ENCODE measurements at places on chromosomes 4 and X. TPM values are rescaled to one million over a fixed set of nuclear protein-coding genes. Genes with fewer than 3 reads are reported as not detected.
A peak's percentile ranks its signal among the peaks of the same experiment; 100 is the strongest.

PNMA6F gene
- total RNA-seq: not detected

H2BW2 gene
- not detected for total RNA-seq

GRCh38 chr4:173524218-173525117 lies 5.6 kb downstream of the HAND2 start:
- H3K27ac ChIP-seq: peak overlapping the region; percentile 62
- peak; percentile 59 for DNase-seq
- peaks cover 85% of the 10 kb centered on the region for H3K27me3 ChIP-seq
- H3K4me1 ChIP-seq: peaks cover 13% of the 10 kb centered on the region
- peak overlapping the region; percentile 55 for H3K4me3 ChIP-seq

DNA sequence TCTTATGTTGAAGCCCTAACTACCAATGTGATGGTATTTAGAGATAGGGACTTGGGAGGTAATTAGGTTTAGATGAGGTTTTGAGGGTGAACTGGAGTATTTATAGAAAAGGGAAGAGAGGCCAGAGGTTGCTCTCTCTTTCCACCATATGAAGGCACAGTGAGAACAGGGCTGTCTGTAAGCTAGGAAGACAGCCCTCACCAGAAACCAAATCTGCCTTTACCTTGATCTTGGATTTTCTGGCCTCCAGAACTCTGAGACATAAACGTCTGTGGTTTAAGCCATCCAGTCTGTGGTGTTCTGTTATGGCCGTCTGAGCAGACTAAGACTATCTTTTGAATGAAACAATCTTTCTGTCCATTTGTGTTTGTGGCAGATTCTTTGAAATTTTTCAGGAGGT lies 223.7 kb downstream of the PDHA2 start:
- H3K27me3 ChIP-seq: no peaks in the 10 kb centered on the region
- no peak for DNase-seq
- H3K4me3 ChIP-seq: no peak overlapping the region
- no peaks in the 10 kb centered on the region for H3K36me3 ChIP-seq
- no peaks in the 10 kb centered on the region for H3K4me1 ChIP-seq
- no peak overlapping the region for H3K27ac ChIP-seq

DNA sequence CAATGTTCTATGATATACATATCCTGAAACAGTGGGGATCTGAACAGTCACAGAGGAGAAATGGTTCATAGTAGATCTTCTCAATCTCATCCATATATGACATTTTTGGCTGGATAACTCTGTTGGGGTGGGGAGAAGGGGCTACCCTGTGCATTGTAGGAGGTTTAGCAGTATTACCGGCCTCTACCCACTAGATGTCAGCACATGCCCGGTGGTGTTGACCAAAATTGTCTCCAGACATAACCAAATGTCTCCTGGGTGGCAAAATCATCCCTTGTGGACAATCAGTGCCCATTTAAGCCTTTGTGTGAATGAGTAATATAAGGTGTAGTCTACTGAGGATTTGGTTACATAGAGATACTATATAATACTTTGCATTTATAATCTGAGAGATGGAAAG lies 89.9 kb downstream of the PLS3 start:
- no peak overlapping the region for H3K4me3 ChIP-seq
- no peak overlapping the region for H3K27ac ChIP-seq
- H3K27me3 ChIP-seq: no peaks in the 10 kb centered on the region
- no peaks in the 10 kb centered on the region for H3K4me1 ChIP-seq
- H3K36me3 ChIP-seq: no peaks in the 10 kb centered on the region
- peak; percentile 49 for DNase-seq

DNA sequence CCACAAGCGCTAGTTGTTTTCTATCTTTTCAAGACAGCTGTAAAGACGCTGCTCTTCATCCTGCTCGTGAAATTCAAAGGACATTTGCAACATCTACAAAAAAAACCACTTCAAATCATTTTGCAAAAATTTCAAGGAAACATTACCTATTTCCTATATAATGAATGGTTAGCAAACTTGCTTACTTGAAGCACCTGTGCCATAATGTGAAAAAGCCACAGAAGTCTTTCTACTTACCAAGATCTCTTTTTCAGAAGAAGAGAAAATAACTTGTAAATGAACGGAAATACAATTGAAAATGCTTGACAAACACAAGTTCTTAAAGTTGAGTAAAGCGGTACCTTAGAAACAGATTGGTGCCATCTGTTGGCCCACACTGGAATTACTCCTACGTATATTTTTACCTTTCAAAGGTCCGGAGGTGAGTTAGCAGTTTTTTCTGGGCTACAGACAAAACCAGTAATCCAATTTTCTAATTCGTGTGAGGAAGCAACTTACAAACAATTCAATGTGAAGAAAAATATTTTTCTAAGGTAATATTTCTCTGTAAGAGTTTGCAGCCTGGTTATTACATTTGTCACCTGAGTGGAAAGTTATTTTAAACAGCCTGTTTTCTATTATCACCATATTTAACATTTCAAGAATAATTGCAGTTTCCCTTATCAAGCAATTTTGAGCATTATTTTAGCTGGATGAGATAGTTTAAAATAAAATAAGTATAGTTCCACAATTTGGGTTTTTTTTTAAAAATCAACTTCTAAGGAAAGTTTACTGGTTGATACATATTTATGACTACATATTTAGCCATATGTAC lies at the start of gene TLR6:
Gene TLR6 (minus strand): TSS at position 294 of the 814 bp plus-strand sequence. CDS start 27,344 bp downstream, outside the sequence.
- H3K4me3 ChIP-seq: peak within 1 kb of the TSS; percentile 80
- peak within 1 kb of the TSS; percentile 90 for H3K27ac ChIP-seq
- no peaks in the 10 kb centered on the region for H3K27me3 ChIP-seq
- H3K36me3 ChIP-seq: peaks cover 3% of the 10 kb centered on the region
- DNase-seq: peak; percentile 93
- peaks cover 39% of the 10 kb centered on the region for H3K4me1 ChIP-seq

DNA sequence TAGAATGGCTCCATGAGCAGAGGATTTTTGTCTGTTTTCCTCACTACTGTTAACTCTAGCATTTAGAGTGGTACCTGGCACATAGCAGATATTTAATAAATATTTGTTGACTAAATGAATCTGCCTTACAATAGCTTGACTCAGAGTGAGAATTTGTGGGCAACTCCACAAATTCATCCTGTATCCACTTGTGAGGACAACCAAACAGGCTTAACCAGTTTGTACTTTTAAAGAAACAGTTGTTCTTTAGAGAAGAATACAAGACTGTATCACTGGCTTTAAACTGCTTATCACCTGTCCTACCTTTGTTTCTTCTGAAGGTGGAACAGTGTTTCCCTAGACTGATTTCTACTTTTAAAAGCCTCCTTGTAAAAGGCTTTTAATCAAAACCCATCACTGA lies 141.3 kb upstream of the SH3RF1 start:
- peaks cover 3% of the 10 kb centered on the region for H3K36me3 ChIP-seq
- peaks cover 39% of the 10 kb centered on the region for H3K4me1 ChIP-seq
- no peak overlapping the region for H3K4me3 ChIP-seq
- no peak for DNase-seq

DNA sequence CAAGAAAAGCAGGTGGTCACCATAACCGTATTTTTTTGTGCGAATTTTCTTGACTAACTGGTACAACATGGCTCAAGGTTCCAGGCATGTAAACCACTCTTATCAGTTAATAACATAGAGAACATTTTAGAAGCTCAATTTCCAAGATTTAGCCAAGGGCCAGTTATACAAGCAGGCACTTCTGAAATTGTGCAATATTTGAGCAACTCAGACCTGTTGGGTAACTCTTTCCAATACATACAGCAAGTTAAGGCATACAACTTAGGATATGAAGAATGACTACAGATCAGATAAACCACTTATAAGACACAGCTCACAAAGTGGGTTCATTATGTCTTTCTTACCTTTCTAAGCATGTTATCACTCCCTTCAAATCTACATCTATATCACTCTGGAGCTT lies 43.9 kb downstream of the ZNF280C start:
- no peaks in the 10 kb centered on the region for H3K4me1 ChIP-seq
- no peaks in the 10 kb centered on the region for H3K27me3 ChIP-seq
- H3K36me3 ChIP-seq: peaks cover 8% of the 10 kb centered on the region
- no peak overlapping the region for H3K4me3 ChIP-seq
- no peak for DNase-seq

DNA sequence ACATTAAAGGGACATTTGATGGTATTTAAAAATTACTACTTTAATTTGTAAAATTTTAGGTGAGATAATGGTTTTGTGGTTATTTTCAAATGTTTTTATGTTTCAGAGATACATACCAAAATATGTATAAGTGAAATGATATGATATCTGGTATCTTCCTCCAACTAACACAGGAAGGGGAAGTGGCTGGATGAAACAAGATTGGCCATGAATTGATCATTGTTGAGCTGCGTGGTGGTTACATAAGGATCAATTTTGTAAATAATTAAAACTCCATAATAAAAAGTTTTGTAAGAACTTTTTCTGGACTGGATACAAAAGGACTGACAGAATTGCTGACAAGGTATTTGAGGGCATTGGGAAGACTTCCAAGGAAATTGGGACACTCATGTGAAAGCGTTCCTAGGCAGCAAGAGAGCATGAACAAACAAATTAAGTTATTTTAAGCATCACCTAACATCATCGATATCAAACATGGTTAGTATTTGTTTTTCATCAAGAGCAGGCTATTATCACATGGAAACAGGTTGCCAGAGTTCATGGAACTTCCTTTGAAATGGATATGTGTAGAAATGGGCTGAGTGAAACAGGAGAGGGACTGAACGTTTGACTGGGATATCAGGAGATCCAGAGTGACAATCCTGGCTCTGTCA lies 4.4 kb upstream of the PGM2 start:
- peaks cover 11% of the 10 kb centered on the region for H3K4me1 ChIP-seq
- peaks cover 1% of the 10 kb centered on the region for H3K27me3 ChIP-seq
- no peak overlapping the region for H3K27ac ChIP-seq
- no peaks in the 10 kb centered on the region for H3K36me3 ChIP-seq
- H3K4me3 ChIP-seq: no peak overlapping the region

GRCh38 chrX:101450961-101451360 lies 34.3 kb upstream of the ARMCX4 start:
- peaks cover 6% of the 10 kb centered on the region for H3K4me1 ChIP-seq
- peaks cover 5% of the 10 kb centered on the region for H3K36me3 ChIP-seq
- no peak overlapping the region for H3K27ac ChIP-seq
- no peak for DNase-seq

DNA sequence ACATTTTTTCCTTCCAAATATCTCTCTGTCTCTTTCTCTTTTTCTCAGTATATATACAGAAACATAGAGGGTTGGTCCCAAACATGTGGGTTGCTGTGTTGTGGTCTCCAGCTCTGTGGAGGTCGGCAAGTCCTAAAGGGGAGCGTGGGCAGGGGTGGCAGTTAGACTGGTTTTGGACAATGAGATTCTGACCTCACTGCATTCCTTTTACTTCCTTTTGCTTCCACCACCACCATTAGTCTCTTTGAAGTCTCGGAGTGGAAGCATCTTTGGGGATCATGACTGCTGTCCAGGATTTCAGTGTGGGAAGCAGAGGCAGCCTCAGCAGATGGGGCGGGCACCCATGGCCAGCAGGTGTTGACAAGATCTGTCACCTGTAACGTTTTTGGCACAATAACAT lies 1091.8 kb downstream of the RAPGEF2 start:
- no peaks in the 10 kb centered on the region for H3K4me1 ChIP-seq
- no peaks in the 10 kb centered on the region for H3K27me3 ChIP-seq
- no peak overlapping the region for H3K4me3 ChIP-seq
- DNase-seq: no peak

GRCh38 chr4:4985844-4986243 lies 33.4 kb downstream of the CYTL1 start:
- H3K36me3 ChIP-seq: no peaks in the 10 kb centered on the region
- H3K27me3 ChIP-seq: no peaks in the 10 kb centered on the region
- no peak overlapping the region for H3K27ac ChIP-seq
- no peak for DNase-seq
